ENCODE measurements at places on chromosomes 6 and 20.

DNA sequence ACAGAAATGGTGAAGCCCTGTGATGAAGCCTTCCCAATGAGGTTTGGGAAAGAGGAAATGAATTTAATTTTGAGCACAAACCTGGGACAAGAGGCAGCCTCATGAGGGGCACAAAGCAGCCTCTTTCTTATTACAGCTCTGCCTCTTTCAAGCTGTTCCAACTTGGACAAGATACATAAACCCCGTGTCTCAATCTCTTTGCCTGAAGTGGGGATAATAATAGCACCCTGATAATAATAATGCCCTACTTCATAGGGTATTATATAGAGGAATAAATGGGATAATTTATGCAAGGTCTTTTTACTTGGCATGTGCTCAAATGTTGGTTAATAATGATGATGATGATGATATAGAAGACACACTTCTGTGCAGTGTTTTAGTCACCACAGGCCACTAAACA lies 91.1 kb upstream of the PLN start:
- no peak for DNase-seq

GRCh38 chr6:21273451-21273850 lies 320.1 kb upstream of the SOX4 start:
- DNase-seq, result no peak

DNA sequence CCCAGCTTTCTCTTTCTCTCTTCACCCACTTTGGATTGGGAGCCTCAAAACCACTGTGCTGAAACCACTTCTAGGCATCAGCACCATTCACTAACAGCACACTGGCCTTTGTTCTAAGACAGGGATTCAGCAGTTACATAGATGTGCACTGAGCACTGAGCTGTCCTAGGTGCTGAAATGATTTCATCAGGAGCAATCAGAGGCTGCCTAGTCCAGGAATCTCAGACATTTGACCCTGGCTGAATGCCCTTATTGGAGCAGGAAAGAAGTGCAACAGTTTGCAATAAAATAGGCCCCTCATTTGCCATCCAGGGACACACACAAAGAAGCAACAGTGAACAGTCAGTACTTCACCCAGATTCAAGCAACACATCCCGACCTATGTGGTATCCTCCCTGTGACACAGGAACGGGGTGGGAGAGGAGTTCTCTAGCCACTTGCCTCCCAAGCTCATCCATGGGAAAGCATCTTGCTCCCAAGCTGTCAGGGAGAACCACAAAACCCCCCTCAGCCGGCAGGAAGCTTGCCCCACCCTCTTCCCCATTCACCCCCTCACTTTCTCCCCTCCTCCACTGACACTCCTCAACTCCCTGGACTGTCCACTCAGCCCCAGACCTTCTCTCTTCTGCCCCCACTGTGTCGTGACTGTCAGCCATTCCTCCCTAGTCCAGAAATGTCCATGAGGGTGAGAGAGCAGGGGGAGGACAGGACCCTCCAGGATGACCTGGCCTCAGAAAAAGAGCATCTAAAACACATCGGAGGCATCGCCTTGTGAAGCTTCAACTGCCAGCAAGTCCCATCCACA lies 304.4 kb downstream of the PREX1 start:
- DNase-seq, result no peak

DNA sequence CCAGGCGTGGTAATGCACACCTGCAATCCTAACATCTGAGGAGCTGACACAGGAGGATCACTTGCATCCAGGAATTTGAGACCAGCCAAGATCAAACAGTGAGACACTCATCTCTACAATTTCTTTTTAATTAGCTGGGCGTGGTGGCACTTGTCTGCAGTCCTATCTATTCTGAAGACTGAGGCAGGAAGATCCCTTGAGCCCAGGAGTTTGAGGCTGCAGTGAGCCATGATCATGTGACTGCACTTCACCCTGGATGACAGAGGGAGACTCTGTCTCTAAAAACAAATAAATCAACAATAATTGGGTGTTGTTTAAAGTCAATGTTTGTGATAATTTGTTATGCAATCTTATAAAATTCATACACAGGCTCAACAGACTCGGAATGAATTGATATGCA lies 18.0 kb upstream of the HLA-A start:
- no peak for DNase-seq

DNA sequence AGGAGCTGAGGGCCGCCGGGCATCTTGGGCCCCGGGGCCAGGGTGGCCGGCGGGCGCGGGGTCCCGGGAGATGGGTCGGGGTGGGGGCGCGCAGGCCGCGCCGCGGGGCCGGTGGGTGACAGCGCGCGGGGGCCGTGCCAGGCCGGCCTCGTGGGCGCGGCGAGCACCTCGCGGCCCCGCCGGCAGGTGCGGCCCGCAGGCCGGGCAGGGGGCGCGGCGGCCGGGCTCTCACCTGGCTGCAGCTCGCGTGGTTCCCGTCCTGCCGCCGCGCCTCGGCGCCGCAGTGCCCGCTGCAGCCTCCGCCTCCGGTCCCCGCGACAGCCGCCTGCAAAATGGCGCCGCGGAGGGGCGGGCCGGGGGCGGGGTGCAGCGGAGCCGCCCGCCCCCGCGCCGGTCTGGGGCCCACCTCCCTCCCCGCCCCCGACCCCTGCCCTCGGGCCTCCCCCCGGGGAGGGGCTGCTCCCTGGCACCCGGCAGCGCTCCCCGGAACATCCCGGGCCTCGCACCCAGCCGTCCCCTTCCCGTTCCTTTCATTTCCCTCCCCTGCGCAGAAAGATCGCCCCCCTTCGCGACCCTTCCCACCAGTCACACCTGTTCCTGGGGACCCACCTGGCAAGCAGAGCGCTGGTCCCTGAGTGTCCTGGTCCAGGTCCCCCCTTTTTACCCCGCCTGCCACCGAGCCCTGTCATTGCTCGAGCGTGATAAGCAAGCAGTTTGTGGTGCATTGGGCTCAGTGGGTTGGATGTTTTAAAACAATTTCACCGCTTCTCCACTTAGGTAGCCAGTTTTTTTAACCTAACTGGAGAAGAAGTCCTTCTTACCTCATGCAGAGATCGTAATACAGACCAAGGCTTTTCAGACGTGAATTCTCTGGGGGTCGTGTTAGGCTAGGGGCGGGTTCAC lies at the start of gene SLC23A2:
Gene SLC23A2, minus strand, starts transcription at position 337 of the 903 bp plus-strand sequence. CDS start 68,948 bp downstream, outside the sequence.
- peak; percentile 27 for DNase-seq

DNA sequence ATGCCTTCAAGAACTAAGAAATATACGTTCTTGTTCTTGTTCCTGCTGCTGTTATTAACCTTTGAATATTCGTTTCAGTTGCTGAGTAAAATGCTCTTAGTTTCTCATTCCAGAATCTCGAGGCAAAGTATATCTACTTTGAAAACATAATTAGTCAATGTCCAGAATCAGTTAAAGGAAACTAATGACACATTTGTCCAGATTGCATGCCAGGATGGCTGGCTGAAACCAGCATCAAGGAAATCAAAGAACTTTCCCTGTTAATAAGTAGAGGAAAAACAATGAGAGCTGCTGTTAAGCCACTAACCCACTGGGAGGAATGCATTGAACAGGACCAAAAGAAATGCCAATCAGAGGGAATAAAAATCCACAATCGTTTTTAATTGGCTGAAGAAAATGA lies 196.9 kb downstream of the ALDH8A1 start:
- no peak for DNase-seq

DNA sequence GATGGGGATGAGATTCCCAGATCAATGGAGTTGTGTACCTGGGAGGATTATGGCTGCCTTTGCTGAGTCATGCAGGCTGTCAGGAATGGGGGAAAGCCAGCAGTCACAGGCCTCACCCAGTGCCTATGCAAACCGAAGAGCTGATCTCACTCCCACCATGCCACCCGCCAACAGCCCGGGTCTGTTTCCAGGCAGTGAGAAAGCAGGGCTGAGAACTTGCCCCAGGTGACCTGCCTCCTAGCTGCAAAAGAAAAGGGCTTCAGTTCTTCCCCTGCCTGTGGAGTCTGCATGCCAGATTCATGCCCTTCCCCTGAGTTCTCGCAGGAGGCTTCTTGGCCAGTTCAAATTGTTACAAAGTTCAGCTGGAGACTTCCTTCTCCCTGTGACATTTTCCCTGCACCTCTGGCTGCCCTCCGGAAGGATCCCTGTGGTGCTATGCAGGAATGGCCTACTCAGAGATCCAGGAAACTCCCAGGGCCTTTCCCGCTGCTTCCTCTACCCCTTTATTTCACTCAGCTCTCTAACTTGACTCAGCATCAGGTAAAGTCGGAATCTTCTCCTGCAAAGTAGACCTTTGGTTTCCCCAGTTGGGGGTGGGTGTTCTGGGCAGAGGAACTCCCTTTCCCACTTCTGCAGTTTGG lies 71.5 kb upstream of the B3GAT2 start:
- no peak for DNase-seq

All from tibial artery (tissue), 4 donors.